Panc1 (cell line): ENCODE measurements at places on chromosomes 1 and 21.

- no peak for DNase-seq
These were observed 73.2 kb upstream of the ADGRL4 start for GRCh38 chr1:79079770-79080169.

- DNase-seq, result no peak
These were observed 19.9 kb downstream of the SYDE2 start for GRCh38 chr1:85180869-85181268.

DNA sequence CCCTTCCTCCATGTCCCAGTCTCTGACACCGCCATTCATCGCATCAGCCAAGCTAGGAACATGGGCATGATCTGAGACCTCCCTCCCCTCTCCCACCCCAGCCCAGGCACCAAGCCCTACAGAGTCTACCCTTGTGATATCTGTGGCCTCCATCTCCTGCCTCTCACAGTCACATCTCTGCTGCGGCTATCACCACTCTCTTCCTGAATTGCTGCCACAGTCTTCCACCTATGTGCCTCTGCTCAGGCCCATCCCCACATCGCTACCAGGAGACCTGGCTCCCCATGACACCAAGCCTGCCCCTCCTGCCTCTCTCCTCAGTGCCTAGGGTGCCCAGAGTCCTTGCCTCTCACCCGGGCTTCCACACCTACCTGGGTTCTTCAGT, 82.7 kb upstream of the BCAR3 start:
- no peak for DNase-seq

GRCh38 chr1:7629465-7630195, 141.5 kb upstream of the VAMP3 start:
- no peak for DNase-seq

- DNase-seq, result no peak
These were observed 5.1 kb upstream of the HMGCS2 start for GRCh38 chr1:119773711-119774241.

DNA sequence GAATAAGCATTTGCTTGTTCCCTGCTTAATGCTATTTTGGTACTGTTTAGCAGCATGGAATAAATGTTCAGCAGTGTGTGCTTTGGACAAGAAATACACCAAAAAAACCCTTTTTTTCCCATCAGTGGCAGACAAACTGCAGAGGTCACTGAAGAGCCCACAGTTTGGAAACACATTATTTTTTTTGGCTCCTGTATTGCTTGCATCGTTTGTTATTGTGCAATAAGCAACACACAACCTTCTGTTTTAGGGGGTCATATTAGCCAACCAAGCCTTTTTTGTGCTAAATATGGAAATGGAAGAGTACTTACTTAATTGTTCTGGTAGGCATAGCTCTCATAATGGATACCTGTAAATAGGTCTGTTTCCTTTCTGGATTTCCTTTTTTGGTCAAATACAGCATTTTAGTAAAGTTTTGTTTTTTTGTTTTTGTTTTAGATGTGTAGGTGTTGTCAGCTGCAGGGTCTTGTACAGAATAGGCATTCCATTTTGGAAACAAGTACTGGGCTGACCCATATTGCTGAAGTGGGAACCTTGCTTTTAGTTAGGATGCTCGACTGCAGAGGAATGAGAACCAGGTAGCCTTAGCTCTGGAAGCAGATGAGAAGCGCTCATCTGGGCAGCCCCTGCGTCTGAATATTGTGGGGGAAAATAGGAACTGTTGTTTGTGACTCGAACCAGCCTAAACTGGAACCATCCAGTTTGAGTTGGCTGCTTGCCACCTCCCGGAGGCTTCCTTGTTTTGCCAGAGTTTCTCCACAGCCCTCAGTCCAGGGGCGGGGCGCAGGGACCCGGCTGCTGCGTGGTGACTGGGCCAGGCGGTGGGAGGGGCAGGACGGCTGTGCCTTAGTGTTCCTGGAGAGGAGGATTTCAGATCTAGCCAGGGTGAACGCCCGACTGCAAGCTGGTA, 38.4 kb downstream of the SPEN start:
- DNase-seq, result peak; percentile 55

GRCh38 chr21:44601596-44602462, 1.4 kb downstream of the KRTAP10-7 start:
- no peak for DNase-seq

GRCh38 chr1:242033447-242033846, 34.5 kb upstream of the MAP1LC3C start:
- DNase-seq, result no peak

DNA sequence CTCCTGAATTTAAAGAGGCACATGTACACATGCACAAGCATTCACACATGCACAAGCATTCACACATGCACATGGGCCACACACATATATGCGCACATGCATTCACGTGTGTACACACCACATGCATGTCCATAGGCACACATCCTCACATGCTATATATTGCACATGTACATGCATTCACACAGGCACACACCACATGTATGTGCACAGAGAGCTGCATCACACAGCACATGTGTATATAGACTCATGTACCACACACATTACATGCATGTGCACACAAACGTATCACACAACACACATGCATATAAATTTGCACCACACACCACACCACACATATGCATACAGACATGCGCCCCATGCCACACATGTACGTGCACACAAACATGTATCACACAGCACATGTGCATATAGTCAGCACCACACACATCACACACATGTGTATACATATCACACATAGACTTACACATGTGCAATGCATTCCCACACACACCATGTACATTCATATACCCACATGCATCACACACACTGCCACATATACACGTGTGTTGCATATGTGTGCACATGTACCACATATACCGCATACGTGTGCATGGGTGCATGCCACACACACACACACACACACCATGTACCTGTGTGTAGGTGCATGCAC, 54.6 kb upstream of the COL18A1 start:
- DNase-seq, result no peak

GRCh38 chr1:186155594-186155993, 219.5 kb downstream of the TPR start:
- peak; percentile 39 for DNase-seq

GRCh38 chr1:56754708-56755479, 64.3 kb downstream of the FYB2 start:
- no peak for DNase-seq

DNA sequence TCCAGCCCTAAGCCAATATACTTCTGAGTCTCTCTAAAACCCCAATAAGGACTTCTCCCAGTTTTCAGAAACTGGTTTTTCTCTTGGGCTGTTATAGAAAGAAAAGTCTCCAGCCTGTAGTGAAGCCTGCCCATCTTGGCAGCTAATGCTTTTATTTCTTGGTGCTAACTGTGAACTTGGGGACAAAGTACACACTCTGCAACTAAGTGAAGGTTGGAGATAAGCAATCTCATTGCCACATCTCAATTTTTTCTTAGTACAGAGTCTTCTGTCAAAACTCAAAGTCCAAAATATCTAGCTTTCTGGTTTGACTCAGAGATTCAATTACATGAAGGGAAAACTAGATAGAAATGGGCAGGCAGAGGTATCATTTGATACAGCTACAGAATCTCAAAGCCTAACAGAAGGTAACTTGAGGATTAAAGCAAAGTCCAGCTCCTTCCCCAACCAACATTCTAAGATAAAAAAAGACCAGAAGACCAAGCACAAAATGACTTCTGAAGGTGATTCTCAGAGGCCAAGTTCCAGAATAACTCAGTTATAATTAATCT, 14.0 kb downstream of the AK2 start:
- no peak for DNase-seq

DNA sequence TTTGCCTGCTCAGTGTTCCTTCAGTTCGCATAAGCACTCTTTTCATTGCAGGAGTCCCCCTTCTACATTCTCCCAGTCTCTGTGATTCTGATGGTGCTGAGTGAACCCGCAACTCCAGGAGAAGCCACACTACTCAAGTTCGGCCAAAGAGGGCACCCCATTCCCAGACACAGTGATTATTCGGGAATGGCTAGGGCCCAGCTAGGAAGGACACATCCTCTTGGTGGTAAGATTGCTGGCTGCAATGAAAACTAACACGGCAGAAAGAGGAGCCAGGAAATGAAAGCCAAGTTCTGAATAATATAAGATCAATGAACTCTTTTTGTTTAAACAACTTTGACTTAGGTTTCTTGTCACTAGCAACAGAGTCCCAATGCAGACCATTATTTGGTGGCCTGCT, 14.9 kb downstream of the CREG1 start:
- DNase-seq, result no peak

- no peak for DNase-seq
These were observed 1.1 kb upstream of the RHOC start for GRCh38 chr1:112708002-112708448.

DNA sequence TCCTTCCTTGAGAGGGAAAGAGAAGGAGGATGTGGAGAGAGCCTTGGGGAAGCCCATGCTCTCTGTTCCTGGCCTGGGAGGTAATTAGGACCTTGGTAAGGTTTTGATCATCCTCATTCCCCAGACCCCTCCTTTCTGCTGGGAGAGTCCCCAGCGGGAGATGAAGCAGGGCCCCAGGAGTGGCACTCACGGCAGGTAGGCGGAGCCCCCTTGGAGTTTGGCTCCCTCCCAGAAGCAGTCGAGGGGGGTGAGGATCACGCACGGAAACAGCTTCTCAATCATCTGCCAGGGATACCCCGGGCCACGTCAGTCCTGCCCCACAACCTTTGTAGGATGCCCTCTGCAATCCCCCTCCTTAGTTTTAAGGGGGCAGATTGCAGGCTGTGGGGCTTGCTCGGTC, 11.5 kb downstream of the PTCH2 start:
- DNase-seq, result no peak

- no peak for DNase-seq
These were observed 343.9 kb upstream of the AJAP1 start for GRCh38 chr1:4310396-4310923.

GRCh38 chr1:97157991-97158390, 436.4 kb downstream of the PTBP2 start:
- DNase-seq, result no peak
